ENCODE measurements at places on chromosomes 2 and 18.

DNA sequence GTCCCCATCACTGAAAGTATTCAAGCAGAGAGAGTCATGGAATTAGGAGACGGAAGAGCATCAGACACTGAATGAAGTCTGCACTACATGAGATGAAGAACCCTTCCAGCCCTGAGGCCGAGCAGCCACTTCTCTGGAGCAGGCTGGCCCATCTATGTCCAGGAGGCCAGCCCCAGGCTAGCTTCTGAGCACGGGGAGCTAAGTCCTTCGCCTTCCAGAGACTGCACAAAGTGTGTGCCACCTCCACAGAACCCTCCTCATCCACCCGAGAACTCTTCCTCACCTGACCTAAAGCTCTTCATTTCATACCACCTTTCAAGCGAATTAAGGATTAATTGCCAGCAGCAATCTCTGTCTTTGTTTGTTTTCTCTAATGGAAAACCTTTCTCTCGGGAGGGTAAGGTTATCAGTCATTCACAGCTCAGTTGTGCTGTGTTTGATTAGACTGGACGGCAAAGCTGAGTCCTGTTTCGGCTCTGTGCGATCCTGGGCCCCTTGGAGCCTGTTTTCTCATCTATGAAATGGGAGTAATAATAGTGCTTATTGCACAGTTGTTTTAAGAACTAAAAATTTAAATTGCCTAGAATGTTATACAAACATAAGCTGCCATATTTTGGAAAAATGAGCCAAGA lies 38.0 kb downstream of the SCTR start:
- no peak for DNase-seq

- DNase-seq, result no peak
These were observed 93.7 kb downstream of the CERKL start for GRCh38 chr2:181563101-181563692.

- DNase-seq, result no peak
These were observed 201.1 kb downstream of the ZNF804A start for GRCh38 chr2:184799379-184799778.

DNA sequence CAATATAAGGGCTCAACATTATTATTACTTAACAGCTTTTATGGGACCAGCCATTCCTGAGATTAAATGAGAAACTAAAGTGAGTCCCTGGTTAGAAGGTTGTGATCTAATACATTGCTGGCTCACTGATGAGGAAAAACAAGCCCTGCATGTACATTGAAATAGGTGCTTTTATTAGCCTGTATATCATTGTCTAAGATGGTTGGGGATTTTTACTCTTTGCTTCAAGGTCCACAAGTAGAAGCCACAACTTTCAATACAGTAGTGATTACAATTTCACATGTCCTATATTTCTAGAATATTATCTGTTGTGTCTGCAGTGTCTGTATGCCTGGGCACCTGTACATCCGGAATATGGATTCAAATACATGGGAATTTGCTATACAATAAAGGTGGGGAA lies 104.1 kb upstream of the FZD5 start:
- DNase-seq, result no peak

DNA sequence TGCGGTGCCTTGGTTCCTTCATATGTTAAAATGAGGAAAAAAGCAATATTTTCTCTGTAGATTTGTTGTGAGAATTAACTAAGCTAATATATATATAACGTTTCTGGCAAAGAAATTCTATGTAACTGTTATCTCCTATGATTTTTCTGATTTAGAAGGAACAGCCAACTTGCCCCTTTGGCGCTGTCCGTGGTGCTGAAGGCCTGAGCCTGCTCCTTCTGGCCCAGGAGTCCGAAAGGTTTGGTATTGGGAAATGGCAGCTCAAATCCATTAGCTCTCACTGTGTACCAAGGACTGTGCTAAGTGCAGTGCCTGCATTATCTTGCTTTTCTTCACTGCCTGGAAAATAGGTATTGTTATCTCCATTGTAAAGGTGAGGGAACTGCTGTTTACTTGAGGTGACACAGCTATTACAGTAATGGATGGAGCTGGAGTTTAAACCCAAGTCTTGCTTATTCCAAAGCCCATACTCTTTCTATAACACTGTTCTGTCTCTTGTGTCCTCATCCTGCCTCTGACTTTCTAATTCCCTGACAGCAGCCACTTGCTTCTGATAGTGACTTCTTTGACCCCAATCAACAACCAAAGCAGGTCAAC lies 52.2 kb downstream of the C1QL2 start:
- peak; percentile 12 for DNase-seq

GRCh38 chr2:137945229-137945628 lies 19.0 kb upstream of the HNMT start:
- no peak for DNase-seq

DNA sequence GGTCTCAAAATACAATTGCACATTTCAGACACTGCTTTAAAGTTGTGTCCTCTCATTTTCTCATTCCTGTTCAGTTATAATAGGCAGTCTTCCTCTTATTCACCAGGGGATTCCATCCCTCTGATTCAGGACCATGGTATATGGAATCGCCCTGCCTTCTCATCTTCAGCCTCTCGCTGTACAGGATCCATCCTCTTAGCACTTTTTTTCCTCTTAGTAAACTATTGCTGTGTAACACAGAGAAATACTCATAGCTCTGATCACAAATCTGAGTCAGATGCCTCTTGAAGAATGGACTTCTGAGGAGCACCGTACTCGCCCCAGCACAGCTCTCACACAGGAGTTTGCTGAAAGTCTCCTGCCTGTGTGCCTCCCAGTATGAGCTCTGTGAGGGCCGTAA lies 11.3 kb downstream of the RMP24 start:
- DNase-seq, result peak; percentile 8

GRCh38 chr18:22194151-22194598 lies 24.8 kb downstream of the GATA6 start:
- no peak for DNase-seq

DNA sequence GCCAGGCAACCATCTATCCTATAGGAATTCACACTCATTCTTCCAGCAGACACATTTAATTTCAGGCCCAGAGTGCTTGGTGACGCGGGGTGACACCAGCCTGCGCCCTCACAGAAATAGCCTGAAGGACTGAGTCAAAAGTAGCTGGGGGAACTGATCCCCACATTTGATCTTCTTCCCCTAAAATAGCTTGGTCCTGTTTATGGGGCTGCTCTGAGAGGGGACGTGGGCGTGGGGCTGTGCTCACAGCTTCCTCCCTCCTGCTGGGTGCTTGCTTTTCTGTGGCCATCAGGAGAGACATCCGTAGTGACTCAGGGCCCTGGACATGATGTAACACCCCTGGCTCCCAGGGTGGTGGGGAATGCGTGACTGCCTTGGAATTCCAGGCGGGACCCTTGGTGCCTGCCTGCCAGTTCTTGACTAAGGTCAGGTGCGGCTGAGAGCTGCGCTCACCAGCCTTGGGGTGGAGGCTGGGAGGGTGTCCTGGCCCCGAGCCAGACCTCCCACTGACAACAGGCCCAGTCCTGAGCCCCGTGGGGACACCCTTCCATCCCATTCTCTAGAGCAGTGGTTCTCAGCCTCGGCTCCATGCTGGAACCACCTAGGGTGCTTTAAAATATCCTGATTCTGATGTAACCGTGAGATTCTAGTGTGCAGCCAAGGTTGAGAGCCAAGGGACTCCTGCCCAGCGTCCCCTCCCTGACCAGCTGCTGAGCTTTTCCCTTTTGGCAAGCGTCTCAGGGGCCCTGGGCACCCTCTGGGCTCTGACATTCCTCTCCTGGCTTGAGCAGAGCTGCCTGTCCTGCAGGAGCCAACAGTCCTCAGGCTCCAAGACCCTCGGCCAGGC lies 47.4 kb upstream of the SMAD7 start:
- DNase-seq, result peak; percentile 90

- DNase-seq, result no peak
These were observed 35.1 kb downstream of the ZNF236 start for GRCh38 chr18:76857476-76857875.

GRCh38 chr2:206718296-206718695 lies at the start of gene DYTN:
Gene DYTN (minus strand): TSS chr2:206718396. CDS start chr2:206718279, 117 bp downstream.
- DNase-seq, result no peak

- DNase-seq, result no peak
These were observed 195.9 kb downstream of the NEDD4L start for GRCh38 chr18:58239879-58240278.

DNA sequence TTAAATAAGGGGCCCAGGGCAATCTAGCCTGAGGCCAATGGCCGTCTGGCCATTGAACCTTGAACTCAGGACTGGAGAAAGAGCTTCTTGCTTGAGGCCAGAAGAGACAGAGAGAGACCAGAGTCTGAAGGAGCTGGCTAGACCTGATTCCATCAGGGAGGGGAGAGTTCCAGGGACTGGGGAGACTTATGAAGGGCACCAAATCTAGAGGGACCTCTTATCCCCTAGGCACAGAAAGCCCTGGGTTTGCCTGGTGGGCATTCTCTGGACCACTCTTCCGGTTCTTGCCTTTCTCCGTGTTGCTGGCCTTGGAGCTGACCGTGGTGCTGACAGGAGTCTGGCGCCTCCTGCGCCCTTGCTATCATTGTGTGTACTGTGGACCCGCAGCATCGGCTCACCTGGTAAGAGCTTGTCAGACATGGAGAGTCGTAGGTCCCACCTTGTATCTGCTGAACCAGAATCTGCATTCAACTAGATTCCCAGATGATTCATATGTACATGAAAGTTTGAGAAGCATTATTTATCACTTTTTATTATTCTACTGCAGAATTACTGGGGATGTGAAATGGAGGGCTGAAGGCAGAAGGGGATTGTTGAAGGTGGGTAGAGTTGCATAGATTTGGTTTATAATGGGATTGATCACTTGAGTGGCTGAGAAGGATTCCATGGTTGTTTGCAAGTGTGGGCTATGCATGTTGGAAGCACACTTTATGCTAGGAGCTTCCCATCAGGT lies 4.3 kb upstream of the TRPM8 start:
- peak; percentile 3 for DNase-seq

GRCh38 chr2:38394903-38395341 lies 17.8 kb upstream of the ATL2 start:
- no peak for DNase-seq

- no peak for DNase-seq
These were observed 11.8 kb downstream of the CHRNA1 start for GRCh38 chr2:174752403-174753037.

DNA sequence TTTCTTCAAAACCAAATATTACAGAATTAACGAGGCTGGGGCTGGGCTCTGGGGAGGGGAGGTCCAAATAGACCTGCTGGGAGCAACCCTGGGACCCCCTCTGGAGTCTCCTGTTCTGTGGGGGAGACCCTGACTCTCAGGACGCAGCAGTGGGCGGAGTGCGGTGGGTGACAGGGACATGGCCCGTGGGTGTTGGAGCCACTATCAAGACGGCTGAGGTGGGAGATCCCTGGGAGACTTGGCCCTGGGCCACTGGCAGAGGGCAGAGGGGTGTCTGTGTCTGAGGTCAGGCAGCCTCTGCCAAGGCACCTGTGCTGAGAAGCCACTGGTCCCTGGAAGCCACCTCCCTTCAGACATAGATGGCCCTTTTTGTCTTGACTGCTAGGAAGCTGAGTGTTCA lies 79.5 kb upstream of the CTDP1 start:
- no peak for DNase-seq

GRCh38 chr2:175957845-175958244 lies 44.2 kb downstream of the LNPK start:
- DNase-seq, result no peak

DNA sequence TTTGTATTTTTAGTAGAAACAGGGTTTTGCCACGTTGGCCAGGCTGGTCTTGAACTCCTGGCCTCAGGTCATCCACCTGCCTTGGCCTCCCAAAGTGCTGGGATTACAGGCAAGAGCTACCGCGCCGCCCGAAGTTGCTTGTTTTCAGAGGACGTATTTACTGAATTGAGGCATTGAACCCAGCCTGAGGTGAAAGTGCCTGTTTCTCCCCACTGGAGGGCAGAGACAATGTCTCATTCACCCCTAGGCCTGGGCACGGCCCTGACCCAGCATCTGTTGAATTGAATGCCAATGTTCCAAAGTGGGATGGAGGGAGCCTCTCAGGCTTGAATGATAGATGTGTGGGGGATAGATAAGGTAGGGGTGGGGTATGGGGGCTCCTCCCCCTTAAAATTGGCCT lies 4.5 kb upstream of the TMBIM1 start:
- DNase-seq, result no peak

- DNase-seq, result no peak
These were observed 54.4 kb downstream of the FAM178B start for GRCh38 chr2:96931966-96932365.

DNA sequence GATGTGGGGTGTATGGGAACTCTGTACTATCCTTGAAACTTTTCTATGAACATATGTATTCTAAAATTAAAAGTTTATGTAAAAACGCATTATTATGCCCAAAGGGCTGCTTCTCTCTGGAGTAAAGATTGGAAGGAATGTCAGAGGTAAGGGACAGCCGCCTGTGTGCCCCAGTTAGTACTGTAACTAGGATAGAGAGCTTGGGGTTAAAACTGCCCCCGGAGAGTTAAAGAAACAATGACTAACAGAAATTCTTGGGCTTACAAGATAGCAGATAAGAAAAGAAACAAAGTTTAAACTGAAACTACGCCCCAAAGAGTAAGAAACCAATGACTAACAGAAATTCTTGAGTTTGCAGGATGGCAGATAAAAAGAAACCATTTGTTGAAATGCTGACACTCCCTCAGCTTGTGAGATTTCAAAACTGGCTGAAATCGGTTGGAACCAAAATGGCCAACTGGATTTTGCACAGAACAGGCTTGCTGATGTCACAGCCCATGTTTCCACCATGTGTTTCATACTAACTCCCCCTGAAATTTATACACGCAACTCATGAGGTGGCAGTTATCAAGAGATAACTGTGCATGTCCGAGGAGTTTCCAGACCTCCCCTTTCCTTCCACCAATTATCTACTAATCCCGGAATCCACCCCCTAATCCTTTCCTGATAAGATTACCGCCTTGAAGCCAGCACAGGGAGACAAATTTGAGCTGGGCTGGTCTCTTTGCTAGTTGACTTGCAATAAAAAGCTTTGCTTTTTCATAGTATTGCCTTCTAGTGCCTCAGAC lies 8.7 kb upstream of the TXNDC2 start:
- DNase-seq, result peak; percentile 73

DNA sequence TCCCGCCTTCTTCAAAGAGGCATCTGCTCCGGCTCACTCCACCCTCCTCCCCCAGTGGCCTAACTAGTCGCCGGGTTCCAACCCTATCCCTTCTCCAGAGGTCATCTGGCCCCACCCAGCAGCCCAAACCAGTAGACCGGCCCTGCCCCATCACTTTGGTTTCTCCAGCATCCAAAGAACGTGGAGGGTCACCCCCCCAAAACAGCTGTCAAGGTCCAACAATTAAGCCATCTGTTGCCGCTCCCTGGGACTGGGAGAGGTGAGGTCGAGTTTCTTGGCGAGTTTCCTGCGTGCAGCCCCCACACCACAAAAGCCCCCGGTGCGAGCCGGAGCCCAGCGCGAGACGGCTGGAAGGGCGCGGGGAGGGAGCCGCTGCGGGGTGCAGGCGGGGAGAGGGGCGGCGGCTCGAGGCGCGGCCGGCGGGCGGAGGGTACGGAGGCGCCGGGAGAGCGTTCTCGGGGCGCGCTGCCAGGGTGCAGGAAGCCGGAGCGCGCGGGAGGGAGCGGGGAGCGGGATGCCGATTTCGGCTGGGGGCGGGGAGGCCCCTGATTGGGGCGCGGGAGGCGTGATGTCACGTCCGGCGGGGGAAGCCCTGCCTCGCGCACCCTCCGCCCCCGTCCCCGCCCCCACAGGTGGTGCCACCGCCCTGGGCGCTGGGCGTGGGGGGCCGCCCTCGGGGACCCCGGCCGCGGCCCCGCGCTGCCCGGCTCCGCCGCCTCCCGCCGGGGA lies 571 bp upstream of the GPC1 start:
- DNase-seq, result peak; percentile 81
